ENCODE measurements at places on chromosomes 3 and 15. TPM values are rescaled to one million over a fixed set of nuclear protein-coding genes. Genes with fewer than 3 reads are reported as not detected.
A peak's percentile ranks its signal among the peaks of the same experiment; 100 is the strongest.

The GOLGA8G gene
- total RNA-seq, result not detected

The DCLK3 gene
- not detected for total RNA-seq

The MYRIP gene
- total RNA-seq, result 0.44 TPM

The CATSPER2 gene
- 3.6 TPM for total RNA-seq

The ANKUB1 gene
- not detected for total RNA-seq

The CA12 gene
- total RNA-seq, result 1.8 TPM

The ST8SIA2 gene
- not detected for total RNA-seq

The UCN2 gene
- total RNA-seq, result 1.5 TPM

The GPR62 gene
- not detected for total RNA-seq

The FBXO40 gene
- total RNA-seq, result not detected

The LYSMD2 gene
- 10.8 TPM for total RNA-seq

The CEP152 gene
- 19.7 TPM for total RNA-seq

The EIF4A2 gene
- total RNA-seq, result 398 TPM

DNA sequence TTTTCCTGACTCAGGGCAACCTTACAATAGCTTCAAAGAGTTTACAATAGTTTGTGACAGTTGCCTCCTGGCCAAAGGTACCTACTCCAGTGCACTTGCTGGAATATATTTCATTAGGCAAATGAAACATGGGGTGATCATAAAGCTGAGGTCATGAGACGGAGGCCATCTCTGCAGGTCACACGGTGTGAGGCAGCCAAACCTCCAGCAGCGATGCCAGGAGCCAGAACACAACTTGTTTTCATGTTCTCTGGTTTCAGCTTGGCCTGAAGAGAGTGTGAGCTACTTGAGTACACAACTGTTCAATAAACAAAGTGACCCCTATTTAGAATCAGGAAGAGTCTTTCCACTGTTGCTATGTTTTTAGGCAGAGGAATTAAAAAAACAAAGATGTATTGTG is 42.7 kb upstream of the PYGO1 start:
- DNase-seq, result no peak

DNA sequence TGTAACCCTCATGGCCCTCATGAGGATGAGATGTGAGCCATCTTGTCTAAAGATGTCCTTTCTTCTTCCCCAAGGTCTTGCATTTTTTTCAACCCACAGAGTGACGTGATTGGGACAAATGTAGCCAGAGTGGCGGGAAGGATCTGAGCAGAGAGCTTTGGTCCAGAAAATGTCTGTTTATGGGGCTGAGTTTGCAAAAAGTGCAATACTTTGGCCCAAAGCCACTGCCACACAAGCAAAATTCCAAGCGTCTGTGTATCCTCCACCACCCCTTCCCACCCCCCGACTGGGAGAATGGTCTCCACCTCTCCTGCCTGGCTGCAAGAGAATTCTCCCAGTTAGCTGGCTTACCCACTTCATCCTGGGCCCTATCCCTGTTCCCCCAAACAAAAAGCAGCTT is 246.9 kb upstream of the LRIG1 start:
- DNase-seq, result no peak

DNA sequence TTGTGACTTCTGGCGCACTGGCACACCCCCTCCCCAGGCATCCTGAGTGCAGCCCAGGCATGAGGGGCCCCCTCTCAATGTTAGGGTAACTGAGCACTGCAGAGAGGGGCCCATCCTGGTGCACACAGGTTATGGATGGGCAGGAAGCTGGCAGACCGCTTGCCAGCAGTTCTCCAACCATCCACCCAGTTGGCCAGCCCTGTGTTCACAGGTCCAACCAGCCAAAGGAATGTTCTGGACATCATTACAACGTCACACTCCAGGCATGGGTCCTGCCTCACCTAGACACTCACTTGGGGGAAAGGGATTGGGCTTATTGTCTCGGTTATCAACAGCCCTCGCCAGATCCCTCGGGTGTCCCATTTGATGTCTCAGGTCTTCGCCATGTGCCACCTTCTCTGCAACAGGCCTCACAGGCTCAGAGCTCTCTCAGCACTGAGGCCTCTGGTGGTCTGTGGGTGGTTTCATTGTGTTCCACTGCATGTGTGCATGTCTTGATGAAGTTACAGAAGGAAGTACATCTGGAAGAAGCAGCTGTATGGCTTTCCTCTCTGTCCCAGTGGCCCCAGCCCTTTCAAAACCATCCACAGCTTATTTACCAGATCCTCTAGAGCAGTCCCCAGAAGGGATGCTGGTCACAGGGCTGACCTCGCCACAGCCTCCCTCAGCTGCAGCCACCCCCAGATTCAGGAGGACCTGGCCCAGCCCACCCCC is 23.7 kb downstream of the ADCY5 start:
- DNase-seq, result no peak

GRCh38 chr15:90479656-90480055 is 50.1 kb upstream of the CRTC3 start:
- peak; percentile 10 for DNase-seq

DNA sequence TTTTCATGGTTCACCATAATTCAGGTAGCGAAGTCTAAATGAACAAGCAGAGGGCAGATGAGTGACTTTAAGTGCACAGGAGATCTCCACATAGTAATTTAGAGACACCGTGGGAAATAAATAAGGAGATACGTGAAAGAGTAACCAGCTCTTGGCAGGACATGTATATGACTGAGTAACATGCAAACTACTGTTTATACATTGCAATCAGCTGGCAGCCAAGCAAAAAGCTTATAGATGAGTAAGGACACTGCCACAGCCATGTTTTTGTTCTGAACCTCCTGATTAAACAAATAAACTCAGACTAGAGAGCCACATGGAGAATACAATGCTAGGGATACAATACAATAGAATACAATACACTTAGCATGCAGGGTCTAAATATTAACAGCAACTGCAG is 252.4 kb downstream of the FHIT start:
- no peak for DNase-seq

DNA sequence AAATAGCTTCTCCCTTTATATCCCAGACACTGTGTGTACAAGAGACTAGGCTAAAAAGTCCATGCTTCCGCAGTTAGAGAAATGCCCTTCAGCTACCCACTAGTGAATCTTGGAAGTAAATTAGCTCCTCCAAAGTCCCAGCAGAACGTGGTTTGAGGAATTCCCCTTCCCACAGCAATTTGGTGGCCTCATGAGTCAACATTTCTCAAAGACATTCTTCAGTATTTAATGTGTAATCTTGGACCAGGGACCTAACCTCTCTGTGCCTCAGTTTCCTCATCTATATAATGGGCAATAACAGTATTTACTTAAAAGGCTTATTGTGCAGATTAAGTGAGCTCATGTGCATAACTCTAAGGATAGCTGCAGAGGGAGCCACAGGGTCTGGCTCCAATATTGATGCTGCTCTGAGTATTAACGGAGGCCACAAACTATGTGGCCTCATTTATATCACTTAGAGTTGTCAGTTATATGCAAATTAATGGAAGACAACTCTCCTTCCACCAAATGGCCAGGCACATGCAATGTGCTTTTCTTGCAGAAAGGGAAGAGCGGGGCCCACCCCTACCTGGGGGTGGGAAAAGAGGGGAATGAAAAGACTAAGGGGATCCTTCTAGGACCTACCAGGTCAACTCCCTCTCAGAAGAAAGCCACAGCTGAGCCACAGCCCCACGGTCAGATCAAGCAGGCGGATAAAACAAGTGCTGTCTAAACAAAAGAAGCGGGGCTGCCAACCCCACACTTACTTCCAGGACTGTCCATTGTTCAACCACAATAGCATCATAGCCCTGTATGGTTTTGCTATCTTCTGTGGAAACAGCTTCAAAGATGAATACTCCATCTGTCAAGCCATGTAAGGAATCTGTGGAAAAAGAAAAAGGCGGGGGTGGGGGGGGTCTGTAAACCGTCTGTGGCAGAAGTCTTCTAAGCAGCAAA is 92.4 kb downstream of the OXNAD1 start:
- DNase-seq, result no peak

- no peak for DNase-seq
These were observed 180.0 kb downstream of the ERC2 start for GRCh38 chr3:56288258-56288657.

DNA sequence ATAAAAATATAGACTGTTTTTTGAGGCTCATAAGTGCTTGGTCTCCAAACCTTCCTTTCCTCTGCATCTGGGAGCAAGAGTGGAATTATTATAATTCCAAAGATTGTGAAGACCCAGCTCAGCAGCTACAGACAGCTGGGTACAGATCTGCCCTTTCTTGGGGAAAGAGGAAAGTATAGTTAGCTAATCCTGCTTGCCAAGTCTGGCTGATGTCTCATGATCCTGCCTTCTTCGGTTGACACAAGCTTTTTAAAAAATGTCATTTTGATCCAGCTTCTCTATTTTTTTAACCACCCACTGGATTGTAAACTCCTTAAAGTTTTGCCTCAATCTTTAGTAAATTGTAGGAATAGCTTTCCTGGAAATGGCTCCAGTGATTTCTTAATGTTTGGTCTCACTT is 181.1 kb downstream of the LRTM1 start:
- no peak for DNase-seq

- DNase-seq, result peak; percentile 37
These were observed 69.6 kb downstream of the ASB7 start for GRCh38 chr15:100671858-100672543.

GRCh38 chr3:109888026-109888425 is 550.7 kb upstream of the DPPA4 start:
- DNase-seq, result no peak

DNA sequence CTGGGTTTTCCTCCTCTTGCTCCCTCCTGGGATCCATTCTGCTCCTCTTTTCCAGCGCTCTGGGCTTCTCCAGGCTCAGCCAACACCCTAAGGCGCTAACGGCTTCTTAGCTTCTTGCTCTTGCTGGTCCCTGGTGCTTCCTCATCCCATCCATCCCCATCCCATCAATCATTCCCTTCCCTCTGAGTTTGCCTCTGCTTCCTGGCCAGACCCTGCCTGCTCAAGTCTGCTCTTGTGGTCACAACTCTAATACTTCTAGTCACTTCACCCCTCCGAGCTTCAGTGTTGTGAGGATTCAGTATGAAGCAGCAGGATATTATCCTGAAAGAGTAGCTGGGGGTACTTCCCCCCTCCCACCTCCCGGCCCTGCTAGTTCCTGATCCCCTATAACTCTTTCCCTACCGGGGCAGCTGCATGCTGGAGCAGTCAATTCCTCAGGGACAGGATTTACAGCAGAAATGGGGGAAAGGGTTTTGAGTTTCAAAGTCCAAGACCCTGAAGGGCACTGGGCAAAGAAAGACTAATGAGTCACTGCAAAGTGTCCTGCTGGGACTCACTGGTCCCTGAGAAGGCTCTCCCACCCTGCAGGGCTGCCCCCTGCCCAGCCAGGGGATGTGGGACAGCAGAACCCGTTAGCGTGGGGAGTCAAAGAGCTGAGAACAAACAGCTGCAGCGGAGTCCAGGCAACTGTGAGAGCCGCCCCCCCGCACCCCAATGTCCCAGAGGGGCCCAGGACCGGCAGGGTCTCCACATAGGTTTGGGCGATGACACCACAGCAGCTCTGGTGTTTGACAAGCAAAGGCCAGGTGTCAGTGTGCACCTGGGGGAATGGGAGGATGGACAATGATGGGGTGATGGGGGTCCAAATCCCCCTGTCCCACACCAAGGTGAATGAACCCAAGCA is 2.3 kb upstream of the SYNM start:
- no peak for DNase-seq

- DNase-seq, result no peak
These were observed 323.1 kb upstream of the GPR149 start for GRCh38 chr3:154753101-154753500.

- no peak for DNase-seq
These were observed 371.4 kb downstream of the SV2B start for GRCh38 chr15:91471468-91471867.

GRCh38 chr3:121659586-121659985 is 1.1 kb downstream of the HCLS1 start:
- DNase-seq, result no peak

DNA sequence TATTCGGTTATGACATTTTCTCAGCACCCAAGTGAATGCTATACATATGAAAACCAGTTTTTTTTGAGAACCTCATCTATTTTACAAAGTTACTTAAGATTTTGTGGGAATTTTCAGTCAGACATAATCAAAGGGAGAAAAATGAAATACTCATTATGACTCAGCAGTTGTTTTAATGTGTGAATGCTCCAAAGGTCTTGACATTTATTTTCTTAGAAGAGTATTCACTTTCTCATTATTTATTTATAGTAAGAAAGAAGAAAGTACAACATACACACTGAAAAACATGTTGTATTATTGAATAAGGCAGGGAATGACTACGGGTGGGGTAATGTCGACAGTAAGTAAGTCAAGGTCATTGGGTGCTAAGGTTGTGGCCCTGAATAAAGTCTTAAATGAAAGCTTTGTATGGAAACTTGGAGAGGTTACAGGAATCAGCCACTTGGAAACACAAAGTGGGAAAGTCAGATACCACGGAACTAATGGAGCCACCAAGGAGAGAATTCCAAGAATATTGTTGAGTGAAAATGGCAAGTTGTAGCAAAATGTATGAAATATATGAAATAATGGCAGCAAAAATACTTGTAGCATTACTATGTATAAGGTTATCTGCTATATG is 844.5 kb downstream of the TBL1XR1 start:
- no peak for DNase-seq
